ENCODE measurements at places on chromosomes 16 and 17. TPM values are rescaled to one million over a fixed set of nuclear protein-coding genes. Genes with fewer than 3 reads are reported as not detected.

DNA sequence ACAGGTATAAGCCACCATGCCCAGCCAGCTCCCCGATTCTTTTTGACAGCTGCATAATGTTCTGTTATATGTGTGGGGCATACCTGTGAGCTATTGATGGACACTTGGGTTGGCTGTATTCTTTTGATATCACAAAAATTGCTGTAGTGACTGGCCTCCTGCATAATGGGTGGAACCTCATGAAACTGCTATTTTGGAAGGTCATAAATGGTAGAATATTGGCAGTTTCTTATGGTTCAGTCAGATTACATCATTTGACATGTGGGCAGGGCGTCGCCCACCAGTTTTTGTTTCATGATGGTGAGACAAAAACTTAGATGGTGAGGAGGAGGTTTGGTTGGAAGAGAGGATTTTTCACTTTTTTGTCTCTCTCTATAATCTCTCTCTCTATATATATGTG, 26.7 kb upstream of the POLR3E start:
- no peak overlapping the region for H3K27ac ChIP-seq
- no peak overlapping the region for H3K4me3 ChIP-seq
- peaks cover 3% of the 10 kb centered on the region for H3K4me1 ChIP-seq
- peaks cover 27% of the 10 kb centered on the region for H3K36me3 ChIP-seq
- no peak for DNase-seq

DNAH9 gene
- total RNA-seq, result not detected

- no peaks in the 10 kb centered on the region for H3K4me1 ChIP-seq
- no peaks in the 10 kb centered on the region for H3K36me3 ChIP-seq
- DNase-seq, result no peak
- no peak overlapping the region for H3K27ac ChIP-seq
- H3K4me3 ChIP-seq, result no peak overlapping the region
Measured at GRCh38 chr17:81646869-81647600, 9.3 kb downstream of the PDE6G start.

GRCh38 chr16:11977376-11978041, 975 bp downstream of the SNX29 start:
- no peak overlapping the region for H3K27ac ChIP-seq
- DNase-seq, result no peak
- peak overlapping the region; percentile 99 for H3K4me3 ChIP-seq
- H3K4me1 ChIP-seq, result peaks cover 25% of the 10 kb centered on the region

DNA sequence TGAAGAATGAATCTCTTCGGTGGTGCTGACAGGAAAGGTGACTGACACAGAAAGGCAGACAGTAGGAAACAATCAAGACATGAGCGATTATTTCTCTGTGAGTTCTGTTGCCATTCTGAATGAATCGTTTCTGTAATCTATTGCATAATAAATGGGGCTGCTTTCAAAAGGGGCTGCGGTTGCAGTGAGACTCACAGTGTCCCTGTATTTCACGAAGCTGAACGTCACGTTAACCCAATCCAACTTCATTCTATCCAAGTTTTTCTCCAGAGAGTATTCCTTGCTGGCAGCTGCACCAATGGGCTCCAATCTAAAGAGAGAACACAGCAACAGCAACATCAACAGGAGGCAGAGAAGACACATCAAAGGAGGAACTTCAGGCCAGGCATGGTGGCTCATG, 75.4 kb downstream of the DNAH3 start:
- H3K36me3 ChIP-seq, result no peaks in the 10 kb centered on the region
- H3K4me3 ChIP-seq, result no peak overlapping the region
- H3K27ac ChIP-seq, result no peak overlapping the region
- no peaks in the 10 kb centered on the region for H3K4me1 ChIP-seq
- no peaks in the 10 kb centered on the region for H3K27me3 ChIP-seq

GRCh38 chr17:34177642-34178041, 77.4 kb upstream of the CCL2 start:
- no peaks in the 10 kb centered on the region for H3K4me1 ChIP-seq
- H3K27ac ChIP-seq, result no peak overlapping the region
- no peaks in the 10 kb centered on the region for H3K36me3 ChIP-seq

GRCh38 chr17:78390241-78391050, 12.0 kb downstream of the PGS1 start:
- peaks cover 49% of the 10 kb centered on the region for H3K4me1 ChIP-seq
- no peak overlapping the region for H3K4me3 ChIP-seq
- no peak for DNase-seq
- H3K27ac ChIP-seq, result no peak overlapping the region
- H3K36me3 ChIP-seq, result peaks cover 40% of the 10 kb centered on the region
- H3K27me3 ChIP-seq, result no peaks in the 10 kb centered on the region

DNA sequence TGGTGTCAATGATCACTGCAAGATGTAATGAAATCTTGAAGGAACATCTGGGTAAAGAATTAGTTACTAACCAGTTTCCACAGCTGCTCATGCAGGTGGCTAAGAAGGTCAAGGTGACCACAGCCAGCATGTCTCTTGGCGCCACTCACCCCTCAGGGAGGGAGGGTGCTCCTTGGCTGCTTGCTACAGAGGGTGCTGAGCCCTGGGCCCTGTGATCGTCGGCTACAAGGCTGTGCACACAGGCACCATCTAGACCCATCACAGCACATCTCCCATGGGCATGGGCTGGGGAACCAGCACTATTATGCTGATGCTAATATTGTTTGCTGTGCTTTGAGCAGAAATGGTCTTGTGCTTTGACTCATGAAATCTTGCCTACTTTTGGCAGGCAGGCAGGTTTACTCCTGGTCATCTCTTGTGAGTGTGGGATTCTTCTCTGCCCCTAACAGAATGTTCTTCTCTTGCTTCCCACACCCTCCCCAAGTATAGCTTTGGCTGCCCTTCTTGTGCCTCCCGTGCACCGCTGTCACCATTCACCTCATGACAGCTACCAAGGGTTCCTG, 36.4 kb downstream of the TXNDC11 start:
- H3K36me3 ChIP-seq, result peaks cover 56% of the 10 kb centered on the region
- H3K27me3 ChIP-seq, result no peaks in the 10 kb centered on the region
- H3K4me3 ChIP-seq, result no peak overlapping the region
- H3K4me1 ChIP-seq, result no peaks in the 10 kb centered on the region
- H3K27ac ChIP-seq, result no peak overlapping the region

HS3ST6 gene
- not detected for total RNA-seq

DNA sequence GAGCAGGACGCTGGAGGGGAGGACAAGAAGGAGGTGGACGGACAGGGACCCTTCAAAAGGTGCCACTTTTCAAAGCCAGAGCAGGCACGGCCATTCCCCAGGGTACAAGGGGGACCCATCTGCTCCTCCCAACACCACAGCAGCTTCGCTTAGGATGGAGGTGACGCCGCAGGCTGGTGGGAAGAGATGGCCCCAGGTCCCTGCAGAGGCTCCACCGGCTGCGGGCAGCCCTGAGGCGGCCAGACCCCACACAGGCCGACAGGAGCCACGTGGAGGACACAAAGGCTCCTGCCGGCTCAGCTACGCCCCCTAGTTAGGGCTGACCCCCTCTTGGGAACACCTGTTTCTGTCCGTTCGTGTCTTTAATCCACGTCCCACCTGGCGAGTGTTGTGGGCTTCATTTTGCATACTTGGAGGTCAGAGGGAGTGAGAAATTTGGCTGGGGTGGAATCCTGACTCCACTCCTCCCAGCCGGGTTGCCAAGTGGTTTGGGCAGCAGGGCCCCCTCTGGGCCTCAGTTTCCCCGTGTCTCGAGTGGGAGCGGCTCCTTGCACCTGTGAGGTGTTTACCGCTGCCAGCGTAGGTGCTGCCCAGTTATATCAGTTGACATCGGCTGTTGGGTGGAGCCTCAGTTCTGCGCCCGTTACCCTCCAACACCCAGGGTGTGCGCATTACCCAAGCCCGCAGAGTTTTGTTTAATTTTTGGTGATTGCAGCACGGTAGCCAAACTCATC, 5.8 kb upstream of the FN3KRP start:
- peaks cover 1% of the 10 kb centered on the region for H3K4me1 ChIP-seq
- no peaks in the 10 kb centered on the region for H3K36me3 ChIP-seq
- no peaks in the 10 kb centered on the region for H3K27me3 ChIP-seq
- H3K4me3 ChIP-seq, result no peak overlapping the region
- DNase-seq, result no peak

RNF222 gene
- total RNA-seq, result 1.2 TPM

DNA sequence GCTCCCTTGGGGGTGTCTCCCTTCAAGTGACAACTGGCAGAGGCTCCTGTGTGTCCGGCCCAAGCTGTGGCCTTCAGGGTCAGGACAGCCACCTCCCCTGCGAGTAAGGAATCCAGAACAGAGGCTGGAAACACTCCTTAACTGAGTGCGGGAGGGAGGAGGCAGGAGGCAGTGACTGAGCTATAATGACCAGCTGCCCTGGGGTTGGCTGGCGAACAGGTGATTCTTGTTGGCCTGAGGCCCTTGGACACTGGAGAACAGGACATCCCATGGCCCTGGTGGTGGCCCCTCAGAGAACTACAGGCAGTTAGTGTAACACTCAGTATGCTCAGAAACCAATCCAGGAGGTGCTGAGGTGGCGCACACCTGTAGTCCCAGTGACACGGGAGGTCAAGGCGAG, 9.4 kb upstream of the SNAI3 start:
- H3K27ac ChIP-seq, result no peak overlapping the region
- H3K4me3 ChIP-seq, result no peak overlapping the region
- no peak for DNase-seq
- peaks cover 60% of the 10 kb centered on the region for H3K36me3 ChIP-seq
- H3K4me1 ChIP-seq, result peaks cover 98% of the 10 kb centered on the region
- H3K27me3 ChIP-seq, result no peaks in the 10 kb centered on the region

GRCh38 chr16:2469399-2470233, 1.5 kb upstream of the NTN3 start:
- no peak for DNase-seq
- H3K4me3 ChIP-seq, result no peak overlapping the region
- H3K27ac ChIP-seq, result no peak overlapping the region
- peaks cover 44% of the 10 kb centered on the region for H3K4me1 ChIP-seq
- H3K36me3 ChIP-seq, result no peaks in the 10 kb centered on the region

DNA sequence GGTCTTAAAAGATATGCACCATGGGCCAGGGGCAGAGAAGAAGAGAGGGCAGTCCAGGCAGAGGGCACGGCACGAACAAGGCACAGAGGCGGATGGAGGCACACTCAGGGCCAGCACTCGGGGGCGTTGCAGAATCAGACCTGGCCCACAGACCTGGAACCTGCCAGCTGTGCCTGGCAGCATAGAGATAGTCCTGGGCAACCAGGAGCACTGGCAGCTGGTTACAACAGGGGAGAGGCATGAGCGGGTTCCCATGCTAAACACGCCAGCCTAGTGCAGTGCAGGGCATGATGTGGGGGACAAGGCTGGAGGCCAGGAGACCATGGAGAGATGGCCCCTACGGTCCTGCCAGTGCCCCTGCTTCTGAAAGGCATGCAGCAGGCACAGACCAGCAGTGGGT, 56.9 kb upstream of the RBFOX3 start:
- H3K27me3 ChIP-seq, result peaks cover 40% of the 10 kb centered on the region
- no peak overlapping the region for H3K4me3 ChIP-seq
- DNase-seq, result no peak

FOXC2 gene
- total RNA-seq, result 0.19 TPM

GRCh38 chr17:2107506-2107905, 52.6 kb downstream of the HIC1 start:
- no peaks in the 10 kb centered on the region for H3K27me3 ChIP-seq
- H3K36me3 ChIP-seq, result peaks cover 9% of the 10 kb centered on the region
- no peak for DNase-seq

TMUB2 gene
- 34.8 TPM for total RNA-seq

CLDN6 gene
- total RNA-seq, result not detected

CSH1 gene
- not detected for total RNA-seq

DNA sequence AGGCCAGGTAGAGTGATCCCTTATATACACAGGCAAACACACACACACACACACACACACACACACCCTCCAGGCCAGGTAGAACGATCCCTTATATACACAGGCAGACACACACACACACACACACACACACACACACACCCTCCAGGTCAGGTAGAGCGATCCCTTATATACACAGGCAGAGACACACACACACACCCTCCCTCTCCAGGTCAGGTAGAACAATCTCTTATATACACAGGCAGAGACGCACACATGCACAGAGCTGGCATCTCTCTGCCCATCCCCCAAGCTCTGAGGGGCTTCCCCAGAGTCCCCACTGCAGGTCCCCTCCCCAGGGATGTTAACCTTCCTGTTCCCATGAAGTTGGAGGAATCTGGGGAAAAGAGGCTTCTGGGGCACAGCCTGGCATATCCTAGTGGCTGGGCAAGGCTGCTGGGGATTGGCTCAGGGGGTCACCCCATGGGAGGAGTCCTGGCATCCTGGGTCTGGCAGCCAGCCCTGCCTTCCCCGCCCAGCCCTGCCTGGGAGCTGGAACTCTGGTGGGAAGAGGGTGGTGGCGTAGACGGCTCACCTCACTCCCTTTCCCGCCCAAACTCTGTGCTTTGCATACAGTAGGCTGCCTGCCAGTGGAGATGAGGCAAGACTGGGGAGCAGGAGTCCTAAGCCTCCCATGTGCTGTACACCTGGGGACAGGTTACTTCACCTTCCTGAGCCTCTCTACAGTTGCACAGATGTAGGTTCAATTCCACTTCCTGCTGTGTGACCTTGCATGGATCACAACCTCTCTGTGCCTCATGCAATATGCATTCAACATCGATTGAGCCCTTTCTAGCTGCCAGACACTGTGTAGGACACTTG, 41.8 kb downstream of the TEKT5 start:
- no peaks in the 10 kb centered on the region for H3K36me3 ChIP-seq
- H3K4me1 ChIP-seq, result no peaks in the 10 kb centered on the region
- no peak for DNase-seq
- no peak overlapping the region for H3K27ac ChIP-seq

FAM83G gene
- 3.0 TPM for total RNA-seq

DNA sequence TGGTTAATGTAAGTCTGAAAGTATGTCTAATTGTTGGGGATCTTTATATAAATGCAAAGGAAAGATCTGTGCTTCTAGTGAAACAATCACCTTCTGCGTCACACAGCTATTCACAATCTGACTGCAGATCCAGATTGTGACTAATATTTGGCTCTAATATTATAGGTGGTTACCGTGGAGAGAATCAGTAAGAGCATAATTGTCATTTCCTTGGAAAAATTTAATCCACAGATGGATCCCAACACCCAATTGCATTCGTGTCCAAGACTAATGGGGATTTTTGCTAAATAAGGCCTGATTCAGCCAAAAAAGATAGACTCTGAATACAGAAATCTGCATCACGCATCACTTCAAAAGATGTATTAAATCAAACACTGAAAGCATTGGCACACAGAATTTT, 2.7 kb upstream of the KCNJ2 start:
- peaks cover 22% of the 10 kb centered on the region for H3K27me3 ChIP-seq
- H3K27ac ChIP-seq, result no peak overlapping the region
- DNase-seq, result no peak
- no peak overlapping the region for H3K4me3 ChIP-seq

- peak overlapping the region; percentile 15 for H3K4me3 ChIP-seq
- H3K36me3 ChIP-seq, result no peaks in the 10 kb centered on the region
- H3K27me3 ChIP-seq, result peaks cover 11% of the 10 kb centered on the region
- H3K27ac ChIP-seq, result peak overlapping the region; percentile 25
- peaks cover 18% of the 10 kb centered on the region for H3K4me1 ChIP-seq
Measured at GRCh38 chr16:79593074-79593531, 7.4 kb downstream of the MAF start.

All from CD4-positive, alpha-beta T cell (primary cell).